ENCODE measurements at places on chromosomes 11 and 22.
A peak's percentile ranks its signal among the peaks of the same experiment; 100 is the strongest.

- DNase-seq, result no peak
These were observed 9.6 kb downstream of the CDPF1 start for GRCh38 chr22:46240506-46240905.

GRCh38 chr11:44446996-44447771 is 118.3 kb upstream of the CD82 start:
- no peak for DNase-seq

- DNase-seq, result no peak
These were observed 408 bp downstream of the PPP2R5B start for GRCh38 chr11:64924910-64925284.

DNA sequence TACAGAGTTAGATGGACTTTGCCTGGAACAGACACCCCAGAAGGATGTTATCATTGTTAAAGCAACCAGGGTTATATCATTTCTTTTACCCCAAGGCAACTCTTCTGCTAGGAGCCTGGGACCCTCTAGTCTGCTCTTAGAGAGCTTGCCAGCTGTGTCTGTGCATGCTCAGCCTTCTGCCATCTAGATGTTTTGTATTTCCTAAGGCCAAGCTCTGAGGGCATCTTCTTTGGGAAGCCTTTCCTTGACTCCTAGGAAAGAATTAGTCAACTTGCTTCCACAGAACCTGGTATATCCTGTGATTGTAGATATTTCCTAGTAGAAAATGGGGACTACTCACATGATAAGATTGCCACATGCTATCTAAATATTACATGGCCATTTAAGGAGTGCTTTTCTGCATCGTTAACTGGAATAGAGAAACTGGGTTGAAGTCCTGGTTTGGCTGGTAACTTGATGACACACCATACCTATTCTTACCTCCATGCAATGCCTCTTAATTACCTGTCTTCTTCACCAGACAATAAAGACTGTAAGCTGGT is 87.6 kb downstream of the STIM1 start:
- no peak for DNase-seq

DNA sequence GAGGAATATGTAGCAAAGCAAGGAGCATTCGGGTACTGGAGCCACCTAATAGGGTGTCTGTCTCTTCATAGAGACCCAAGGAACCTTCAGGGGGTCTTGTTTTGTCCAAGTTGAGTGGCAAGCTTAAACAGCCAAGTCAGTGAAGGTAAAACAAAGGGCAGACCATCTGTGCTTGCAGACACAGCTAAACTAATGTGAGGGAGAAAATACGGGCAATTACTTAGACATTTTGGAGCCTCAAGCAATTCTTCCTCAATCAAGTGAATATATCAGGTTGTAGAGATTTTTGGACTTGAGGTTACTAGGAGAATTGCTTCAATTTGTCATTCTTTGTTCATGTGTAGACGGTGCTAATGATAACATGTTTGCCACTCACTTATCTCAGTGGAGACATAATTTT is 148.2 kb upstream of the ARHGAP20 start:
- no peak for DNase-seq

- no peak for DNase-seq
These were observed 84.3 kb downstream of the ARL14EP start for GRCh38 chr11:30406978-30407762.

DNA sequence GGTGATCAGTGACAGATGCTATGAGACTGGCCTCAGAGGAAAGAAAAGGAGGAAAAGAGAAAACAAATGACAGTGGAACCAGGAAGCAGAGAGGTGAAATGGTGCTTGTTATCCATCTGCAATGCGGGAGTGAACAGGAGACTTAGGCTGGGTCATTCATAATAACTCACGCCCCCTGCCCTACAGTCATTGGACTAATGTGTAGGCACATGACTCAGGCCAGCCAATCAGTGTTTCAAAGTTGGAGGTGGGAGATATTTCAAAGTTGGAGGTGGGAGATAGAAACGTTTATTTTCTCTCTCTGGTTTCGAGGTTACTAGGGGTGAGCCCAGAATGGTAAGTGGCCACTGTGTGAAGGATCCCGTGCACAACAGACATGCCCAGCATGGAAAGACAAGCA is 30.3 kb downstream of the SLC22A6 start:
- no peak for DNase-seq

DNA sequence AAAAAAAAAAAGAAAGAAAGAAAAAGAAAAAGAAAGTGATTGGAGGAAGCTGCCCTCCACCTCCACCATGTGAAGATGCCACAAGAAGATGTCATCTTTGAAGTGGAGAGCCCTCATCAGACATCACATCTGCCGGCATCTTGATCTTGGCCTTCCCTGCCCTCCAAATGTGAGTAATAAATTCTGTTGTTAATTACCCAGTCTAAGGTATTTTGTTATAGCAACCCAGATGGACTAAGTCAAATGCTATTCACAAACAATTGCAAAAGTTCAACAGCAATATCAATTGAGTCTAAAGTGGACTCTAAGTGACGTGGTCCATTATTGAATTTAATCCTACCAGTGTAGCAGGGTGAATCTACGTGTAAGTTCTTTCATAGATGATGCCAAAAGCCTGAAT is 55.9 kb upstream of the NUP160 start:
- DNase-seq, result no peak

DNA sequence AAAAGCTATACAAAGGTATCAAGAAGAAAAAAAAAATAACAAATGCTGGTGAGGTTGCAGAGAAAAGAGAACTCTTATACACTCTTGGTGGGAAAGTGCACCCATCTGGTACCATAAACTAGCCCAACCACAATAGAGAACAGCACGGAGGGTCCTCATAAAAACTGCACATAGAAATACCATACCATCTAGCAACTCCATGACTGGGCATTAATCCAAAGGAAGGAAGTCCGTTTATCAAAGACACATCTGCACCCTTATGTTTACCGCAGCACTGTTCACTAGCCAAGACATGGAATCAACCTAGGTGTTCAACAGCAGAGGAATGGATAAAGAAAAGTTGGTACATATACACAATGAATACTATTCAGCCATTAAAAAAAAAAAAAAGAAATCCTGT is 10.8 kb upstream of the CLDN5 start:
- DNase-seq, result no peak

GRCh38 chr11:116563028-116563711 is 209.6 kb downstream of the BUD13 start:
- DNase-seq, result no peak

GRCh38 chr22:22721681-22722354 is 77.4 kb downstream of the GGTLC2 start:
- no peak for DNase-seq

GRCh38 chr11:74460481-74461154 is 6.7 kb downstream of the KCNE3 start:
- DNase-seq, result no peak

- DNase-seq, result no peak
These were observed 27.0 kb downstream of the RBMXL2 start for GRCh38 chr11:7115780-7116179.

DNA sequence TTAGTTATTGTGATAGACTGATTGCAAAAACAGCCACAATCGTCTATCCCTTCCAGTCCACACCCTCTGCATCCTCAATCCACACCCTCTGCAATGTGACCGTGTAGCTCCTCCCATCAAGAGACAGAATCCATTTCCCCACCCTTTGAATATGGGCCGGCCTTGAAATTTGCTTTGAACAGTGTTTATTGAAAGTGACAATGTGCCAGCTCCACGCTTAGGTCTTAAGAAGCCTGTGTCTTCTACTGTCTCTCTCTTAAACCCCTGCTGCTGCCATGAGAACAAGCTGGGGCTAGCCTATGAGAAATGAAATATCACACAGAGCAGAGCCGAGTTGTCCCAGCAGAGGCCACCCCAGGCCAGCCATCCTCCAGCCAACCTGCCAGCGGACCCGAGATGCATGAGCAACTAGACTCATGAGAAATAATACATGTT is 22.3 kb upstream of the MICAL2 start:
- DNase-seq, result peak; percentile 31

GRCh38 chr22:19568337-19569275 is 44.4 kb upstream of the CLDN5 start:
- no peak for DNase-seq

DNA sequence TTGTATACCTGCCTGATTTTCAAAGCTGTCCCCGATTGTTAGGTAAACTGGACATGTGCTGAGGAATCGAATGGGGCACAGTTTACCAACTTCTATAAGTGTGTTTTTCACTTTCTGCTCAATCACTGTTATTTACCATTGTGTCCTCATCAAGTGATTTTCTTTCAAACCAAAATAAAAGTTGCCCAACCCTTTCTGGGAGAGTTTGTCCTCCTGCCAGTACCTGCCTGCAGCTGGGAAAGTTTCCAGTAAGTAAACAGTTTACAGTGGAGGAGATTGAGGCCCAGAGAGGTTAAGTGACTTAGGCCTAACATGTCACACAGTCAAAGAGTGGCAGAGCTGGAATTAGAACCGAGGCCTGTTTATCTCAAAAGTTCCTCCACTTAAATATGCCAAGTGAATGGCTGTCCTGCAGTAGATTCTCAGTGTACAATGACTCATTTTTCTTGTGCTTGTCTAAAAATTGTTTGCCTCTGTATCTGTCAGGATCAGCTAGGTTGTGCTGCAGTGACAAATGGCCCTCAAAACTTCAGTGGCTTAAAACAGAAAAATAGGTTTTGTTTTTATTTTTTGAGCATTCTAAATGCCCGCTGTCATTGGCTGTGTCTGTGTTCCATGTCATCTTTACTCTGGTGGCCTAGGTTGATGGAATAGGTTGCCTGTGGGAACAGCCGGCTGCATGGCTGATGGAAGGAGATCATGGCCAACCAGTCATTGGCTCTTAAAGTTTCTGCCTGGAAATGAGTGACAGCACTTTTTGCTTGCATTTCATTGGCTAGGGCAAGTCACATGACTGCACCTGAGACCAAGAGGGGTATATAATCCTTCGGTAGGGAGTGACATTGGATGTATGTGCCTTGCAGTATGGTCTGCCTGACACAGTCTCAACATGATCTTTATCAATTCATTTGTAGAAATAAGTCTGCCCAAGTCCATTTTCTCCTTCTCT is 61.8 kb upstream of the CRYBB3 start:
- DNase-seq, result no peak

- DNase-seq, result no peak
These were observed 63.8 kb upstream of the RRAS2 start for GRCh38 chr11:14422814-14423182.

DNA sequence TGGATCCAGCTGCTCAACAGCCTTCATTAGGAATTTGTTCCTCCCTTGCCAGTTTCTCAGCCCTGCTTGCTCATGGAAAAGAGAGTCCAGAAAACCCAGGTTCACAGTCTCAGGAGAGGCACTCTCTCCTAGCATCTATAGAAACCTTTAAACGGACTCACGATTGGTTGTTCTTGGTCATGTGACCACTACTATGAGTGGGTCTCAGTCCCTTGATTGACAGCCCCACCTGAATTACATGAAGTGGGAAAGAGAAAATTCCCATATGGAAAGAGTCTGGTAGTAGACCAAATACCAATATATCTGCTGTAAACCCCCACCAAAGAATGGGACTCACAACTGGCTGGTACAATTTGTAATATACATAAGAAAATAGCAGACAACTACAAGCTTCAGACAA is 54.4 kb downstream of the COMMD9 start:
- no peak for DNase-seq

DNA sequence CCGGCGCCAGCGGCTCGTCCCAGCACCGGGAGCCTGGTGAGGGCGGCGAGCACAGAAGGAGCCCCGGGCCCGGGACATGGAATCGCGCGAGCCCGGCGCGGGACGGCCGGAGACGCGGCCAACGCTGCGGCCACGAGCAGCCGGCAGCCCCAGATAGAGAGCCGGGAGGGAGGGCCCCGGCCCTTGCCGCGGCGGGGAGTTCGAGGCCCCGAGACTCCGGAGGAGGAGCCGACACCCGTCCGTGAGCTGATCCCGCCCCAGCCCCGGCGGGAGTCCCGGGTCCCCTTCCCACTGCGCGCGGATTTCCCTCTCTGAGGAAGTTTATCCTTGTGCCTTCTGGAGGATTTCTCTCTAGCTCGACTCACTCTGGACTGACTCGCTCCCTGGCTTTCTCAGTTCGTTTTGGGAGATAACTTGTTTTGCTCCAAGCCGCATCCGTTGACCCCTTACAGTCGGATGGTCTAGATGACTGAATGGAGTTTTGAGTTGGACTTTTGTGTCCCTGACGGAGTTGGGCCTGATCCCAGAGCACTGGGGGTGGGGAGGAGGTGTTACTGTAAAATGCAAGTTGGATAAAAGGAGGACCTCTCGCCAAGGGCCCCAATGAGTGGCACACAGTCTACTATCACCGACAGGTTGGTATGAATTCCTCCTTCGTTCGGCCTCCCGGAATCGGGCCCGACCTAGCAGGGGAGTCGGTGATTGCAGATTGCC is 585 bp downstream of the ARHGEF12 start:
- no peak for DNase-seq

- DNase-seq, result no peak
These were observed 19.6 kb upstream of the LIMK2 start for GRCh38 chr22:31192513-31192912.

DNA sequence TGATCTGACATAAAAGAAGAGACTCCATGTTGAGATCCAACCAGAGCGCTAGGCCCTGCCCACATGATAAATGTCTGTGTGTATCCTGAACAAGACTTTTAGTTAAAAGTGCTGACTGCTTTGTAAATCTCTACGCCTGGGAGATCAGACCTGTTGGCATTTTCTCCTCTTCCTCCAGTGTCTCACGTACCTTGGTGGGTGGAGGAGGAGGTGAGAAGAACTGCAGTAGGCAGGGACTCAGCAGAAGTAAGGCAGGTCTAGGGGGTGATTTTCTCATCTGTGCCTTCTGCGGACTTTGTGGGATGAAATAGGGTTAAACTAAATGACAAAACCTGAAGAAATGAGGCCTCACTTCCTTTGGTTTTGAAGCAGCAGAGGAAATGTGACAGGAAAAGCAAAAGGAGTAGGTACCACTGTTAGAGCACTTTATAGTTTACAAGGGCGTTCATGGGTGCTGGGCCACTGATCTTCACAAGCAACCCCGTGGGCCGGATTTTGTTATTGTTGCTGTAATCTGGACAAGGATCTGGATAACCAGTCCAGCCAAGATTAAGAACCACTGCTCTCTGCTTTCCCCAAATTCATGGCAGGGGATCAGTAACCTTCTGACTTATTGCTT is 36.7 kb upstream of the PLET1 start:
- no peak for DNase-seq

DNA sequence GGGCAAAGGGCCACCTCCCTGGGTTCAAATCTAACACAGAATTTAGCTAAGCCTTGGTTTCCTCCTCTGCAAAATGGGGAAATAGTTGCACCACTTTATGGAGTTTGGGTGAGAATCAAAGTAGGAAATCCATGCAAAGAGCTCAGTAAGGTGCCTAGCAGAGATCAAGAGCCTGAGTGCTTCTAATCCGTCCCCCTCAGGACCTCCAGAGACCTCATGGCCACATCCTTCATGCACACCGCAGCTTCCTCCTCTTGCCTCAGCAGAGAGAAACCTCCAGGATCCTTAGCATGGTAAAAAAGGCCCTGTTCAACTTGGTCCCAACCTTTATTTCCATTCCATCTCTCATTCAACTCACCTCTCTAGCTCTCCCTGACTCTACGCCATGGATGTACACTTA is 37.8 kb upstream of the NAV2 start:
- no peak for DNase-seq

- DNase-seq, result no peak
These were observed 118.3 kb downstream of the WT1 start for GRCh38 chr11:32316858-32317642.
